ENCODE measurements at places on chromosomes 7 and 10.

- no peak for DNase-seq
Measured at GRCh38 chr7:77680266-77680665, 16.0 kb upstream of the RSBN1L start.

DNA sequence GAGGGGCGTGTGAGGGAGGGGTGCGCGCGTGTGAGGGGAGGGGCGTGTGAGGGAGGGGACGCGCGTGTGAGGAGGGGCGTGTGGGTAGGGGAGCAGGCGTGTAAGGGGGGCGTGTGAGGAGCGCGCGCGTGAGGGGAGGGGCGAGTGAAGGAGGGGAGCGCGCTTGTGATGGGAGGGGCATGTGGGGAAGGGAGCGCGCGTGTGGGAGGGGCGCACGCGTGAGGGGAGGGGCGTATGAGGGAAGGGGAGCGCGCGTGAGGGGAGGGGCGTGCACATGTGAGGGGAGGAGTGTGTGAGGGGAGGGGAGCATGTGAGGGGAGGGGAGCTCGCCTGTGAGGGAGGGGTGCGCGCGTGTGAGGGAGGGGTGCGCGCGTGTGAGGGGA lies 19.1 kb downstream of the MXI1 start:
- peak; percentile 81 for DNase-seq

DNA sequence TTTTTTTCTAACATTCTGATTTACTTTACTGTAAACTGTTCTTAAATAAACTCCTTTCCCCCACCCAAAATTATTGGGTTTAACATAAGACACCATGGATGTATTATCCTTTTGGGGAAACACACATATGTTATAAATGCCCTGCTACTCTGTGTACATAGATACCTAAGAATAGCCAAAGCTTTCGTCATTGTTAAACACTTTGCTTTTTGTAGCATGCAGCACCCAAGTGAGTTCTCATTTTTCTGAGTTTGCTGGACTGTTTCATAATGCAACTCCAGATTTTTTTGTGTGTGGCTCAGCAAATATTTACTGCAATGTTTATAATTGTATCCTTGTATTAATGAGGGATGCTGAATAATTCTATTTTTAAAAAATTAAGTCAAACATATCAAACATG lies 86.9 kb downstream of the VTI1A start:
- no peak for DNase-seq

- DNase-seq: no peak
Measured at GRCh38 chr7:158910254-158911053, 54.1 kb downstream of the DYNC2I1 start.

DNA sequence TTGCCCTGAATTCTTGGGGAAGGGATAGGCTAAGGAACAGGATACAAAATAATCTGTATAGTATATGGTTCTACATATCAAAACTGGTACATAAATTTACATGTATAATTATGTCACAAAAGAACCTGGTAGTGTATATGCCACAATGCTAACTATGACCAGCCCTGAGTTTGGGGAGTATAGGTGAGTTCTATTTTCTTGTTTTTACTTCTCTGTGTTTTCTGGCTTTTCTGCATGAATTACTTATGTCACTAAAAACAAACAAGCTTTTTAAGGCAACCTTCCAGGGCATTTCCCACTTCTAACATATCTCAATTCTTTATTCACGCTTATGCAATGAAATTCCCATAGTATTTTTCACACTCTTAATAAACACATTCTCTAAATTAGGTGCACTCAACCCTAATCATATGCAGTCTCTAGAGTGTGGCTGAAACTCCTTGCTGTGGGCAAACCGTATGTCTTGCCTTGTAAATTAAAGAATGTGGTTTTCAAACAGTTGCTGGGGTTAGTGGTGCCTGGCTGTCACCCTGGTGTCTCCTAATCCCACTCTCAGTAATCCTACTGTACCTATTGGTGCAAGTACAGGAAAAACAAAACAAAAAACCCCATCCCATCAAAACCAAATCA lies 14.0 kb upstream of the INSIG1 start:
- no peak for DNase-seq

GRCh38 chr7:30479202-30480120 lies 877 bp upstream of the NOD1 start:
- DNase-seq: no peak

GRCh38 chr10:90998733-90999511 lies 78.0 kb upstream of the ANKRD1 start:
- DNase-seq: no peak

DNA sequence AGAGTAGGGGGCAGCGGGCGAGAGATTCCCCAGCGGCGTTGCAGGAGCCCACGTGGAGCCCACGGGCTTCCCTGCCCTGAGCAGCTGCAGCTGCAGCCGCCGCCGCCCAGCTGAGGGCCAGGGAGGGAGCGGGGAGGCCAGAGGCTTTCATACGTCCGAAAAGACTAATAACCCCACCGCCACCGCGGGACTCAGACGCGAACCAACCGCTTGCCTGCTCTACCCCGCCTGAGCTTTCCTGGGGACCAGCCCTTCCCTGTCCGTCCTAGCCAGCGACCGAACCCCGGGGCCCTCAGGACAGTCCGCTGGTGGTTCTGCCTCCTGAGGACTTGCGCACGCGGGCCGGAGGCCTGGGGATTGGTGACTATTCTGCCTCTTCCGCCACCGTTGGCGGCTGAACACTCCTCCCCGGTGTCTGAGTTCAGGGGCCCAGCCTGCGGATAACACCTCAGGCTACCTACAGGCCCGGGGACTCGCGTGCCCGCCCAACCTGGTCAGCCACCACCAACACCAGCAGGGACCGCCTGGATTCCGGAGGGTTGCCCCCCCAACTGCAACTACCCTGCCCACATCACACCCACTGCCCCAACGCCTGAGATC lies 18.4 kb downstream of the IFT22 start:
- DNase-seq: no peak

GRCh38 chr7:46744957-46745706 lies 824.1 kb upstream of the IGFBP3 start:
- no peak for DNase-seq

DNA sequence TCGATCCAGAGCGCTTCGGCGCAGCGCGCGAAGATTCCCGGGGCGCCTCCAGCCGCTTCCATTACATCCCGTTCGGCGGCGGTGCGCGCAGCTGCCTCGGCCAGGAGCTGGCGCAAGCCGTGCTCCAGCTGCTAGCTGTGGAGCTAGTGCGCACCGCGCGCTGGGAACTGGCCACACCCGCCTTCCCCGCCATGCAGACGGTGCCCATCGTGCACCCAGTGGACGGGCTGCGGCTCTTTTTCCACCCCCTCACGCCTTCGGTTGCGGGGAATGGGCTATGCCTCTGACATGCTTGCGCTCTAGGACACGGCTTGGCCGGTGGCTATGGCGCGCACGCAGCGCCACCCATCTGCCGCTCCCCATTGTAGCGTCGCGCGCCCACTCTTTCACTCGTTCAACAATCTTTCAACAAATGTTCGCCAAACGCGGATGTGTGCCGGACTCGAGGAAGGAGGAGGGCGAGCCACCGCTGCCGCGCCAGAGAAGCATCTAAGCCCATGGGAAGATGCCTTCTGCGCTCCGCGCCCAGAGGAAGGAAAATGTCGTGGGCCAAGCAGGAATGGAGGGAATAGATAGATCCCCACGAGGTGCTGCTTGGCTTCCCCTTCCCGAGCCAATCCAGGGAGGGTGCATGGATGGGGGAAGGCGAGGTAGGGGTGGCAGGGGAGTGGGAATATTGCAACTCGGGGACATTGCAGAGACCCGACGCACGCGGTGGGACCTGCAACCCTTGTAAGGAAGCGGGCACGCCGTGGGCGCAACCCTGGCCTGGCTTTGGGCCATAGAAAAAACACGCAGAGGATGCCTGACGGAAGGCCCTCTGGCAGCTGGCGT lies 5.1 kb upstream of the CYP26A1 start:
- DNase-seq: no peak

DNA sequence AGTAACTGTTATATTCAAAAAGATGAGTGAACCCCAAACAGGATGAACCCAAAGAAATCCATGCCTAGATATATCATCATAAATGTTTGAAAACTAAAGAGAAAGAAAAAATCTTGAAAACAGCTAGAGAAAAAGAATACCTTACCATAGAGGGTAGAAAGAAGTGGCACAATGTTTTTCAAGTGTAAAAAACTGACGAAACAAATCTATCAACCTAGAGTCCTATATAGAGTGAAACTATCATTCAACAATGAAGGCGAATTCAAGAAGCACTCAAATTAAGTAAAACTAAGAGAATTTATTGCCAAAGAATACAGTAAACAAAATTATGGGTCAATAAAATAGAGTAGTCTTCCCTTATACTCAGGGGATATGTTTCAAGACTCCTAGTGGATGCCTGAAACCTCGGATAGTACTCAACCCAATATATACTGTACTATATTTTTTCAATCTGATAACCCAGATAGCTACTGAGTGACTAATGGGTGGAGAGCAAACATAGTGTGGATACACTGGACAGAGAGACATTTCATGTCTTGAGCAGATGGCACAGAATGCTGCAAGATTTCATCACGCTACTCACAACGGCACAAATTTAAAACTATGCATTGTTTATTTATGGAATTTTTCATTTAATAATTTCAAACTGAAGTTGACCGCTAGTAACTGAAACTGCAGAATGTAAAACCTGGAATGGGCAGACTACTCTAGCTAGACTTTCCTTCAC lies 52.6 kb upstream of the TMEM106B start:
- DNase-seq: no peak

DNA sequence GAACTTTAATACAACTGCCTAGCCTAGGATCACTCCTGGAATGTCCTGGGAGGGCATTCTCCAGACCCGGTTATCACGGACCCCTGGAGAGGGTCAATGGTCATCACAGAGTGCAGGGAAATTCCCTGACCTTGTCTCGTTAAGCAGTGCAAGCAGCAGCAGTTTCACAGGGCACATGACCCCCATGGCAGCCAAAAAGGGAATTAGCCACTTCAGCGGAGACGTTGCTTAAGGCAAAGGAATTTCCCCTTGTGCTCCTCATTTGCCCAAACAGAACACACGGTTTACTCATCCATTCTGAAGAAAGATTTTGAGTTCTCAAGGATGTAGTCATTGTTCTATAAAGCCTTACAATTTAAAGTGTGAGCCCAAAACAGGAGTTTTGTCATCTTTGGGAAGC lies 260.3 kb downstream of the SNX13 start:
- DNase-seq: peak; percentile 74

- DNase-seq: no peak
Measured at GRCh38 chr10:7153750-7154149, 257.1 kb downstream of the SFMBT2 start.

DNA sequence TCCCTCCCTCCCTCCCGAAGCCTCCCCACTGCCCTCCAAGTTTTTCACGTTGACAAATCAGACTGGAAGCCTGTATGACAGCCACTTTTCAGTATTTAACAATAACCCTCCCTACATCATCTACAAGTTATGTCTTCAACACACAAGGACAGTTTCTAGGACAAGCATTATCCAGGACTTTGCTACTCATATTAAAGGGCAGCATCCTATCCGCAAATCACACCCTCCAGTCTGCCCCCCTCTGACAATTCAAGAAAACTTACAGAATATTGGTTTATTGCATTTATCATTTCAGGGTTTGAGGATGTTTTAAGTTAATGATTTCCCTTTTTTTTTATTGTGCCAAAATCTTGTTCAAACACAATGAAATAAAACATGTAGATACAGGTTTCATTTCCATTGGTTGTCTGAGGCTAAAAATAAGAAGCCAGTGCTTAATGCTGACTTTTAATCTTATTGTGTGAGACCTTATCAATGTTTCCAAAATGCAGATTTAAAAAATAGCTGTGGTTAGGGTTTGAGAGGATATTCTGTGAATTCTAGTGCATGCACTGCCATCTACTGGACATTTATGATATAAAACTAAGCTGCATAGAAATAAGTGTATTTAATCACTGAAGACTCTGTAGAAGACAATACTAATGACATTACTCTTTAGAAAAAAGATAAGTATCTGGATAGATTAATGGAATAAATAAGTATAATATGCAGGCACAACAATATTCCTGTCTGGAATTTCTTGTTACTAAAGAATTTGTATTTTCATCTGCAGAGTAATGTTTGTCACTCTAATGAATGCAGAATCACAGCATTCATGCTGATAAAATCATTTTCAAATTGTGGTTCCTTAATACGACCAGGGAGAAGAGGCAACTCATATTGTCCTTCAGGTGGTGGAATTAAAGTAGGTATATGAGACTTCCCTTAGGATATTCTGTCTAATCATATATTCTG lies 64.1 kb downstream of the CAV1 start:
- DNase-seq: peak; percentile 45

GRCh38 chr7:23490357-23491135 lies 20.3 kb upstream of the IGF2BP3 start:
- DNase-seq: no peak

- DNase-seq: no peak
Measured at GRCh38 chr10:26574783-26575182, 122.7 kb upstream of the PDSS1 start.

DNA sequence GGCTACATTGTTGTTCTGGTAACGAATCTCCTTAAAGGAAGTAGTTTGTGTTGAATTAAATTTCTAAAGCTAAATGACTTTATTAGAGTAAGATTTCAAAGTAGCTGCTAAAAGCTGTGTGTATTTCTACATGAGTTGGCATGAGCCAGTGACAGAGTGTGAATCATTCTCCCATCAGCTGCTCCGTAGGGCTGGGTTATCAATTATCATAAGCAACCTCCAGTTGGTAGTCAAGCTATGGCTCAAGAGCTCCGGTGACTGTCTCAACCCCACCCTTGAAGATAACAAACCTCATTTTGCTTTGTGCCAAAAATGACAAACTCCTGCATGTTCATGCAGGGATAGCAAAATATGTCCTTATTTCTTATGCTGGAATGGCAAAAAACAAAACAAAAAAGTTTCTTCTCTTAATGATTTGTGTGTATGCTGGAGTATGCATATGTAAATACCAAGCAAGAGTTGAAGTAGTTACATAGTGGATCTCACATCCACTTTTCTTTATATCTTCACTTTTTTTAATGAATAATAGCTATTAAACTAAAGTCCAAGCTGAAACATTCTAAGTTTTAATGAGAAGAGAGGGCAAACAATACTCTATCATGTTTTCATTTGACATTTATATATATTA lies 249.4 kb downstream of the CACNA2D1 start:
- DNase-seq: peak; percentile 35

DNA sequence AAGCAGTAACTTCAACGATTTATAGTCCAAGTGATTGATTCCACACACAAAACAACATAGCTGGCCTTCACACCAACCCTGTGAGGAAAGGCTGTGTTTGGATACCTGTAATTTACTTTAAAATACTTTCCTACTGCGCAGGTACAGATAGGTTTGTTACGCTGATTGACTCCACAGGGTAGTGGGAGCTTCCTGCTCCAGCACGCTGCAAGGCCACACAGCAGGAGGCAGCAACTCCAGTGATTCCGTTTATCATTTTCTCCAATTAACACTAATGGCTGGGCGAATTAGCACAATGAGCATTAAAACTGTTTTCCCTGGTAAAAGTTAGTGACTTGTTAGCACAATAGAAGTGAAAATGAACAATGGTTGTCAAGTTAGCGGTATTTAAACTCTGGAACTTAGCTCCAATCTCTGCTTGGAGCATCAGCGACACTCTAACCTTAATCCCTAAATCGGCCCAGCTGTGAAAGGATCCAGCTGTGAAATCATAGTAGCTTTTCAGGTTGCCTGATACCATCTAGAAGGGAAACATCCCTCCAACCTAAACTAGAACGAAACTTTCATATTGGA lies 959 bp downstream of the DCLRE1C start:
- DNase-seq: no peak
